ENCODE measurements at places on chromosomes 5 and 9.

DNA sequence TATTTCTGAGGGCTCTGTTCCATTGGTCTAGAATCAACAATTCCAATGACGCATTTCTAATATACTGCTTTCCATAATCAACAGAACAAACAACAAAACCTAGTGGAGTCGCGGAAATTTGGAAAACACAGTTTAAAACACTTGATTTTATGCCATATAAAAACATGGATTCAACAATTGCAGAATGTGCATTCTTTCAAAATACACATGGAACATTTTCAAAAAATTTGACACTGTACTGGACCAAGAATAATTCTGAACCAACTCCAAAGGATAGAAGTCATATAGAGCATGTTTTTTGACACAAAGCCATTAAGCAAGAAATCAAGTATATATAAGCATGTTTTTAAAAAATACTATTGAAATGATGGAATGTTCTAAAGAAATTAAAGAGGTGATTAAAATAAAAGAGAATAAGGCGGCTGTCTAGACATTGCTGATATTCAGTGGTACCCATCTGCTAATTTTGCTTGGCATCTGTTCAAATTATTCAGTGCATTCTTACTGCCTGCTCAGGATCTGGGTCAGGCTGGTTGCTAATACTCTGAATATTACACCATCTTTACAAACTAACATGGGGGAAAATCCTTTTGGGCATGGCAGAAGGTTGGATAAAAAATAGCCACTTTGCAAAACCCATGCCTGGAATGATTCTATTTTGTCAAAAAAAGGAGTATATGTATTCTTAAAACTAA, 221.3 kb downstream of the NPR3 start:
- DNase-seq: no peak

- no peak for DNase-seq
Observed at GRCh38 chr5:10538103-10538788, 25.6 kb upstream of the ANKRD33B start.

DNA sequence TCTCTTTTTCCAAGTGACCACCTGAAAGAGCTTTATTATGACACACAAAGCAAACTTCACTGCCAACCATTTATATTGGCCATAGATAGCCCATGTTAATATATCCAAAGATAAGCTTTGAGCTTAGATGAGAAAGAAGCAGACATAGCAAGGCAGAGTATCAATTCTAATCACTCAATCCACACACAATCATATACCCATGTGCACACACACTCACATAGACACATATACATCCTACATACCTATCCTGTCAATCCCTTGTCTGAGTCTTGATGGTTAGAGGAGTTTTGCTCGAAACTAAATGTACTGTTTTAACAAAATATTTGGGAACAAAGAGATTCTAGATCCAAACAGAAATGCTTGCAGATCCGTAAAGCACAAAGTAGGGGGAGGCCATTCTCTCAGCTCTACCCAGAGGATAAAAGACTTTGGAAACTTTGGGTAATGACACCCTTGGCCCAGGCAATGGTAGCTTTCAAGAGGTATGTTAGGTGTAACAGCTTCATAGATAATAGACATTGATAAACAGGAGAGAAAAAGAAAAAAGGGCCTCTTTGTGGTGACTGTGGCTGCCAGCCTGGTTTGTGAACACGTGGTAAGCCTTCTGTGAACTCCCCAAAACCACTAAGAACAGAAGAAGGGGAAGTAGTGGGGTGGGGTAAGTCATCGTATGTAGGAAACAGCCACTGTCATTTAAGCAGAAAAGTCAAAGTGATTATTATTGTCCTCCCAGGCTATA, 121.6 kb downstream of the TLR4 start:
- DNase-seq: no peak

- no peak for DNase-seq
Observed at GRCh38 chr5:23042226-23042625, 189.1 kb upstream of the CDH12 start.

DNA sequence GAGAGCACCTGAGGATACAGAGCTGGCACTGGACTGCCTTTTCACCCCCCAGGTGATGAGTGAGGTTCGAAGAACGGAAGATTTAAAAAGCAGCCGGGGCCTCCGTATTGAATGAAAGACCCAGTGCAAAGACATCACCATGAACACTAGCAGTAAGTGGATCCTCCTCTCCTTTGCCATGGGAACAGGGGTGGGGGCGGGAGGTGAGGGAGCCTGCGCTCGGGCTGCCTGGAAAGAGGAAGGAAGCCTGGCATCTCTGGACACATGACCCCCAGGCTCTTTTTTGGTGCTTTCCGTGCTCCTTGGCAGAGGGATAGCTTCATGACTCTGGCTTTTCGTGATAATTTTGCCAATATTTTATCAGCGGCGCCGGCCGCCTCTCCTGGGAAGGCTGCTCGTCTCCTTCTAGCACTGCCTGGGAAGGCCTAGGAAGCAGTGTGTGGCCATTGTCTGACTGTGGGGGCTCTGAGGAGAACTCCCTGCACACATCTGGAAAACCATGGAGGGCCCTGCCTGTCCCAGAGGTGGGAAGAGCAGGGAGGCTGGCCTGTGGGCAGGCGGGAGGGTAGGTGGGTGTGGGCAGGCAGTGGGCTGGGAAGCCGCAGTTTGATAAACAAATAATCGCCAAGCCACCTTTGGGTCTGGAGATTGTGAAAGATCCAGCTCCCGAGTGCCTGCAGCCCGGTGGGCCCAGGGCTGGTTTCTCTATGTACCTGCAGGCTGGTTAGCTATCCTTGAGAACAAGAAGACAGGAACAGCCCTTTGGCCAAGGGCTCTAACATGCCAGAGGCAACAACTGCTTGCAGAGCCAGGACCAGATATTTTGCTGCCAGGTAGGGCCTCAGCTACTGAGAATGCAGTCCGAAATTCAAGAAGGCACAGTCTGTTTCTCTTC, 911 bp downstream of the ABLIM3 start:
- DNase-seq: no peak

GRCh38 chr5:168681556-168682183, 102.5 kb upstream of the PANK3 start:
- no peak for DNase-seq

DNA sequence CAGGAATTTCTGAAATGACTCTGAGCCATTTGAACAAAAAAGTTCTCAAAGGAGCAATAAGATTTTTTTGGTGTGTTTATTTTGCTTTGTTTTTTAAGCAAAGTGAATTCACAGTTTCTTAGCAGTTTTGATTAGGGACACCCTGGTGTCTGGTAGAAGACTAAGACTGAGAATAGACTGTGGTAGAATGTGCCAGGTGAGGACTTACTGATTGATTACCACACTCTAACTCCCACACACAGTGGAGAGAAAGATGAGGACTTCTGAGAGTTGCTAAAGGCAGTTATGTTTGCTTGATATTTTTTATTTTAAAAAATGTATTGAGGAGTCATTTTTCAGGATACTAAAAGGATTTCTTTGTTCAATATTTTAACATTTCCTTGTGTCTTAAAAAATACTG, 175.1 kb downstream of the CD180 start:
- no peak for DNase-seq

DNA sequence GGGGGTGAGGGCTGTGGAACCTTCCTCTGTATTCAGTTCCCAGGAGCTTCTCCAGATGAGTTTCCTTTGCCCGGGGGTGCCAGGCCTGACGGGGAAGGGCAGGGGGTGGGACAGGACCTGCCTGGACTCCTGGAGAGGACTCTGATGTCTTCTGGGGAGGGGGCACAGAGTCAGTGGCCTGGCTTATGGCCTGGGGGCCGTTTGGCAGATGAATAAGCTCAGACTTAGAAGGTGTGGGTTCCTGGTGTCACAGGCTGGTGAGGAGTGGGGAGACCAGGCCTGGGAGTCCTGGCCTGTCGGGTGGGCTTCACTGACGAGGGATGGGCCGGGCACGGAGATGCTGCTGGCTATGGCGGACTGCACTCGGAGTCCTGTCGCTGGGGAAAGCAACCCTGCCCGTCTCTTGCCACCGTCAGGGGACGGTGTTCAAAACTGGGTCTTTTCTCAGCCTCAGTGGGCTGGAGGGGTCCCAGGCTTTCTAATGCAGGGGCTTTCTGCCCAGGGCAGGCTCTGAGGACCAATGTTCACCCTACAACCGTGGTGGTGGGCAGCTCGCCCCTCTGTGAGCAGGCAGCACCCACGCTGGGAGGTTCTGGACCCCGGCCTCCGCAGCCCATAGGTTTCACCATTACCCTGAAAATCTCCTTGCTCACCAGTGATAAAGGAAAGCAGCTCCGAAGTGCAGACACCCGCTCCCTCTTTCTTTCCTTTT, 16.2 kb downstream of the COL5A1 start:
- no peak for DNase-seq

DNA sequence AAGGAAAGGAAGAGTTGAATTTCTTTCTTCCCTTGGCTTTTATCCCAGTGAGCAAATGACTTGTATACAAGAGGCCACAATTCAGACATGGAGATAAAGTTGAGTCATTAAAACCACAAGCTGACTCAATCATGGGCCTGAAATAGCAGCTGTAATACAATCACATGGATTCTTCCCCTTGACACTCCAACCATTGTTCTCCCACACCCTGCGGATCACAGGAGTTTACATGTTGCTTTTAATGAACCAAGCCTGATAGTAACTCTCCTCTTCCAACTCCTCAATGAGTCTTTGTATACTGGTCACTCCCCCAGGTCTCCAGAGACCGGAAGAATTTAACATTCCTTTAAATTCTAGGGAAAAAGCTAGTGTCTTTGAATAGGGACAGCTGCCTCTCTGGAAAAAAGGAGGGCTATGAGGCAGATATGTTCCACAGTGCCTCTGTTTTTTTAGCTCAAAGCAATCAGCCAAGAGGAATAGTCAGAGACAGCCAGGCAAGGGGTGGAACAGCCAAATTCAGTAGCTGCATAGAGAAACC, 32.4 kb downstream of the PCDHGC5 start:
- no peak for DNase-seq

DNA sequence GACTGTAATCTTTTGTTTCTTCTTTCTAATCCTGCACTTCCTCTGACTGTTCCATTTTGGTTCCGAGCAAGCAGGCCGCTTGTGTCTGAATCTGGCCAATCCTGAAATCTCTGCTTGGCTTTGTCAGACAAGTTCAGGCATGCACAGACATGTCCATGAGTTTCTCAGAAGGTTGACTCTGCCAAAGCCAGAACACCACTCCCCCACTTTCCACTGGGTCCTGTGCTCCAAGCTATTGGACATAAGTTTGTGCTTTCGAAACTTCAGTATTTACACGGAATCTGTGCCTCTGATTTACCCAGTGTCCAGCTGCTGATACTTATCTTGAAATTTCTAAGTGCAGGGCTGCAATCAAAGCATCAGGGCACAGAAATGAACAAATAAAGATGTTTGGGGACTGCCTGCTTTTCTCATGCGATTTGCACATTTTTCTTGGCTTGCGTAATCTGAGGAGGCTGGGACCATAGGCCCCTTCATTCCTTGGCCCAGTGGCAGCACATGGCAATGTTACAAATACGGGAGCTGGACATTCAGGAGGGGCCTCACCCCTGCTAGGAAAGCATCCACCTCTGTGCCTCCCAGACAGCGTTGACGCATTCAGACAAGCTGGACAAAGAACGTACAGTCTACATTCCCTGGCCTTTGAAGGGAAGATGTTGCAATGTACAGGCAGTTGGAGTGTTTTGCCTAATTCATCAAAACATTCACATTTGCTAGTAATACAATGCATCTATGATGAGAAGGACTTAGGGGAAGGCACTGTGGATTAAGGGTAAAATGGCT, 209.2 kb upstream of the PAPPA start:
- no peak for DNase-seq

DNA sequence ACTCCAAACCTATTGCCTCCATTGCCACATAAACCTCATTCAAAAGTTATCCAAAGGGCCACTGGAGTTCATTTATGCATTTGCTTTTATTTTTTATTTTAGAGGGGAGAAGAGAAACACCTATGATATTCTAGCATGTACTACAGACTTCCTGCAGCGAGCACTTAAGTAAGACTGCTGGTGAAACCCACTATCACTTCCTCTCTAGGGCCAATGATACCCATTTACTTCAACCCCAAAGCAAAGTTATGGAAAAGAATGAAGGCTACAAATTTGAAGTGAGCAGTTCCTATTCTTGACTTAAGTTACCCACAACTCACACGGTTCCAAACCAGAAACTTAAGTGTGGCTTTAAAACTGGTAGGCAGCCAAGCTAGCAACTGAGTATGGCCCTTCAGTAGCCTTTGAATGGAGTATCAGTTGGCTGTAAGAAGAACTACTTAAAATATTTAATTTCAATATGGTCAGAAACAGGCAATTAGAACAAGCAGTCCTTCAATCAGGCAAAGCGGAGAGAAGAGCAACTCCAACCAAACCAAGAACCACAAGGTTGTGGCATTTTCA, 94.1 kb downstream of the GPR21 start:
- DNase-seq: no peak

- no peak for DNase-seq
Observed at GRCh38 chr5:102582696-102583095, 83.9 kb upstream of the SLCO6A1 start.

DNA sequence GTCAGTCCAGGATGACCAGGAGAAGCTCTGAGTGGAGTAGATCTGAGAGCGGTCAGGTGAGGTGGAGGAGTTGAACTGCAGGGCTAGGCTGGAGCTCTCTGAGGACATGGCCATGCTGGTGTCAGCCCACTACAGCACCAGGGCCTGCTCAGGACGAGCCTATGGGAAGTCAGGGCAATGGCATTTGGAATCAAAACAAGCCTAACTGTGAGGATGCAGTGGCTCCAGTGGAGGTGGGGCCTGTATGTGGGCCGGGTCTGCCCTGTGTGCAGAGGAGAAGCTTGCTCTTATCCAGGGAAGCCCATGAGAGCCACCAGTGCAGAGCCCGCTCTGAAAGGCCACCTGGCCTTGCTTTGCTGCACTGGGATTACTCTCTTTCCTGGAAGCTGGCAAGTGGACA, 11.1 kb downstream of the CXCL14 start:
- DNase-seq: no peak

DNA sequence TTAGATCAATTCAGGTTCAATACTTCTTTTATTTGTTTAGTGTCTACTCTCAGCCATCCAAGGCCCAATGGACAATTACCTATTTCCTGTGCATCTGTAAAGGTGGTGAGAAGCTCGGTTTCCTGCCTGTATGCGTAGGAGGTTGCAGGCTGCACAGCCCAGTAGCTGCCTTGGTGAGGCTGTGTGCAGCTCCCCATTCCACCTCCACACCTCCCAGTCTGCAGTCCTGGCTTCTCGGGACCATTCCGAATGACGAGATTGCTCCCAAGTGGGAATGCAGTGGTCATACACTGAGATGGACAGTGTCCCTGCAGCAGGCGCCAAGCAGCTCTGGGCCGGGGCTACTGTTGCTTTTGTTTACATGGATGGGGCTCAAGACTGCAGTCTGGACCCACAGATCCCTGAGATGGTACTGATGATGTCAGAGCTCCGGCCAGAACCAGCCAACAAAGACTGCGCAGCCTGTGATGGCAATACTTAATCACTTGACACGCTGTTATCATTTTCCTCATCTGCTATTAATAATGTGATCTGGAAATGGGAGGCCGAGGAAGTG, 206.1 kb upstream of the IRX1 start:
- no peak for DNase-seq

DNA sequence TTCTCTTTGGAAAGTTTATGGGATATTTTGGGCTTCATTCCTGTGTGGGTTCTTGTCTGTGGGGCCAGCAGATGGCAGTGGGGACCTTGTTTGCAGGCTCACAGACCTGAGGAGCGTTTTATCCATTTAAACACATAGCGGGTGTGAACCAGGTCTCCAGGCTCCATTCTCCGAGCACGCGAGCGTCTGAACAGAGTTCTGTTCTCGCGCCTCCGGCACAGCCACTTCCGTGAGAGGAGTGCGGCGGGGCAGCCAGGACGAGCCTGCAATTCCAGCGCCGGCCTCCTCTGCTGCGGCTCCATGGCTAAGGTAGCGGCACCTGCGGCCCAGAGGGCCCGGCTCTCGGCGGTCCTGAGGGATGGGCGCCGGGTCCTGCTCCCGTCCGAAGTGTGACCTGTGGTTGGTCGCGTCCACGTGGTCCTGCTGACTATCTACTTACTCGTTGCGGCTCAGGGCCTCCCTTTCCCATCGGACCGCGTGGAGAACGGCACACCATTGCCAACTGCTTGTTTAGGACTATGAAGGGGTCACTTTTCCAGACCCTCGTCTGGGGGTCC, 7.3 kb downstream of the NRARP start:
- DNase-seq: no peak

All from stimulated activated CD4-positive, alpha-beta T cell treated with anti-CD3 and anti-CD28 coated beads, TNF-alpha, amount 100 ng/mL, for 4 hours (primary cell).